ENCODE measurements at places on chromosomes 3 and 15. TPM values are rescaled to one million over a fixed set of nuclear protein-coding genes. Genes with fewer than 3 reads are reported as not detected.

DNA sequence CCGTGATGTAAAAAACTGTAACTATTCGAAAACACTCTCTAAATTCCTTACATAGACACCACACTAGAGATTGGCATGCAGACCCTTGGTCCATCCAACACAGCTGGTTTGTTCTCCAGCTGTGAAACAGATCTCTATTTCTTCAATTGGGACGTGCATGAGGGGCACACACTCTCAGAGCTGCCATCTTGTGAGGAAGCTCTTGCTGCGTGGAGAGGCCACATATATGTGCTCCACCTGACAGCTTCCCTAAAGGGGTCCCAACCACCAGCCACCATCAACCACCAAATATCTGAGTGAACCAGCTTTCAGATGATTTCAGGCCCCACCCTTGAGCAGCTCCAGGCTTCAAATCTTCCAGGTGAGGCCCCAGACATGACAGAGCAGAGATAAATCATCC is 25.6 kb downstream of the SSUH2 start:
- no peak for DNase-seq

DNA sequence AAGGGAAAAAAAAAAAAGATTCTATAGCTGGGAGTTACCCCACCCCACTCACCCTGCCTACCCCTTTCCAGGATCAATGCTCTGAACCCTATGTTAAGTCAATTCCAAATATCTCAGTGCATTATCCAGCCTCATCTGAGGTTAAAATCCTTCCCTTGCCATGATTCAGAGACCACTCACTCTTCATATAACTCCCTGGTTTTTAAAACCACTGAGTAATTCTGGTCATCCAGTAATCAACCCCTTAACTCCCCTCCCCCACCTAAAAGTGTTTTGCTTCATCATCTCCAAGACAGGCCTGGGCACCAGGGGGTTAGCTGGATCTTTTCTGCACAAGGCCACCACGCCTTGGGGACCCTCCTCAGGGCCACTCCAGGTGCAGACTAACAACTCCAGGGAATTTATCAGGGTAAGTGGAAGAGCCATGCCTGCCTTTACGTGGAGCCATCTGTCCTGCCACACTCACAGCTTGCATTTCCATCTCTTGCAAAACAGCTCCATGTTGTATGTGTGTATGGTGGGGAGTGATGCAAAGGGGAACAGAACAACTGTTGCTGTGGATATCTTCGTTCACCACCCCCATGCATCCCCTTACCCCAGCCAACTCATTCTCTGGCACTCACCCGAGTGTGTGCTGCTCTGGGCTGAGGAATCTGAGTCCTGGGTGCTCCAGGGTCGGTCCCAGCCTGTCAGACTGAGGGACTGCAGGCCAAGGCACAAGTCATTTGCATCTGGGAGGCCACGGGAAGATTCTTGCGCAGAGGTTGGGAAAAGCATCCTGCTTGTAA is 30.7 kb upstream of the RPS17 start:
- DNase-seq = peak; percentile 60

The MINDY2 gene
- total RNA-seq = 10.3 TPM

The TGM5 gene
- total RNA-seq = not detected

DNA sequence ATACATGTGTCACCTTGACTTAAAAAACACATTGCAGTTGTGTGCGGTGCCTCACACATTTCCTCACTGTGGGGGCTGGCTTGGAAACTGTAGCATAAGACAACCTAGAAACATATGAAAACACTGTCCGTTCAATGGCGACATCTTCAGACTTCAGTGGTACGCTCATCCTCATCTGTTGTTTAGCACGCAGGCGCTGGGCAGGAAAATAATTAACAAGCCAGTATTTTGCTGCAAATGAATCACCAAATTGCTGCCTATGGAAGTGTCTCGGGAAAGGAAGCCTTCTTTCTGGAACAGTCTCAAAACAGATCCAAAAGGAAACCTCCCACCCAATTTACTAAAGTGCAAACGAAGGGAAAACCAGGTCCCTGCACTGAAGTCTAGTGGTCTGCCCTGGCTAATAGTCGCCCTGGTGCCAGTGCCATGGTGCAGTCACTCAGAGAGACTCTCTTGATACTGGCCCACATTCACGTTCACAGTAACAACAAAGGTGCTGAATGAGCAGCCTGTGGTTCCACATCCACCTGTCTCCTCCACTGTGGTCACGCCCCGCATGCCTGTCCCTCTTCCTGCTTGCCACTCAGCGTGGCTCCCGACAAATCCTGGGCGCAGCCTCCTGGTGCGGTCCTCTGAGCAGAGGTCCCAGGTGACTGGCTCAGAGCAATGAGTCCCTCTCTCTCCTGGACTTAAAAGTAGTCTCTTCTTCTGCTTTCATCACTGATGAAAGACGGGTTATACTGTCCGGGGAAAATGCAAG is 35.6 kb upstream of the MUC13 start:
- no peak for DNase-seq

The PLCD1 gene
- total RNA-seq = 1.7 TPM

- no peak for DNase-seq
Observed at GRCh38 chr3:168539909-168540308, 444.2 kb upstream of the GOLIM4 start.

- DNase-seq = peak; percentile 60
Observed at GRCh38 chr3:14633819-14634424, 17.6 kb upstream of the CCDC174 start.

The NR2F2 gene
- total RNA-seq = 14.1 TPM

DNA sequence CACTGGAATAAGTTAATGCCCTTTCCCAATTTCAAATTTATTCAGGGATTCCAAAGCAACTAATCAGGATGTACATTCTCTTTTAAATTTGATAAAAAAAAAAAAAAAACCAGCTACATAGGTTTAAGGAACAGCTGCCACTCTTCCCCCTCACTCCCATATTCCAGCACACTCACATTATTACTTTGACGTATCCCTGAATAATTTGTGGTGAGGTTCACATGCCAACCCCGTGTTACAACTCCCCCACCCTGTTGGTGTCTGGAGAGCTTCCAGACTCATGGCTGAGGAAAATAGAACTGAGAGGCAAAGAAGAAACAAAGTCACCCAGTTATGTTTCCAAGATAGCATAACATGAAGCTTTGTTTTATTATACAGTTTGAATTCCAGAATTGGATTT is 300.5 kb upstream of the MME start:
- DNase-seq = no peak

DNA sequence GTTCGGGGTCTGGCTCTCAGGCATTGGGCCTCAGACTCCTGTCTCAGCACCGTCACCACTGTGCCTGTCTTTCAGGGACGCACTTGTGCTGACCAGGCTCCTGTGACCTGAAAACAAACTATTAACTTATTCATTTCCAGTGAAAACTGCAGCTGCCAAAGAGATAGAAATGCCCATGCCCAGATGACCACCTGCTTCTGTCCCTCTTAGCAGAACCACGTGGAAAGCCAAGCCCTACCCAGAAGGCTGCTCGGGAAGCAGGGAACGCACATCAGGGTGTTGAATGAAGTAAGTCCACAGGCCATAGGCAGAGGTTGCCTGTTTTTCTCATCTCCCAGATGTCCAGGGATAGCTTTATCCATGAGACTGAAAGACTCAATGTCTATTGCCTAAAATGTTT is 219.3 kb downstream of the EBLN2 start:
- no peak for DNase-seq

- no peak for DNase-seq
Observed at GRCh38 chr3:162367429-162368260, 871.0 kb downstream of the OTOL1 start.

DNA sequence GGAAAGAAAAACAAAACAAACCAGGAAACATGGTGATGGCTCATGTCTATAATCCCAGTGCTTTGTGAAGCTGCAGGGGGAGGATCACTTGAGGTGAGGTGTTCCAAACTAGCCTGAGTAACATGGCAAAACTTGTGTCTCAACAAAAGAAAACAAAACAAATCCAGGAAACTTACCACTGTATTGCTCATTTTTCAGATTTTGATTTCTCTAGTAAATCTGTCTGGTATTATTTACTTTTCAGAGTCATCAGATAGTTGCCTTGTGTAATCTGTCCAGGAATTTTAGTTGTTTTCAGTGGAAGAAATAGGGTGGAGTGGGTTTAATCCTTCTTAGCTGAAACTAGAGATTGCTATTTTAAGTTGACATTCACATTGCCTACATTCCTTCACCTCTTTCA is 91.8 kb upstream of the ALCAM start:
- peak; percentile 40 for DNase-seq

DNA sequence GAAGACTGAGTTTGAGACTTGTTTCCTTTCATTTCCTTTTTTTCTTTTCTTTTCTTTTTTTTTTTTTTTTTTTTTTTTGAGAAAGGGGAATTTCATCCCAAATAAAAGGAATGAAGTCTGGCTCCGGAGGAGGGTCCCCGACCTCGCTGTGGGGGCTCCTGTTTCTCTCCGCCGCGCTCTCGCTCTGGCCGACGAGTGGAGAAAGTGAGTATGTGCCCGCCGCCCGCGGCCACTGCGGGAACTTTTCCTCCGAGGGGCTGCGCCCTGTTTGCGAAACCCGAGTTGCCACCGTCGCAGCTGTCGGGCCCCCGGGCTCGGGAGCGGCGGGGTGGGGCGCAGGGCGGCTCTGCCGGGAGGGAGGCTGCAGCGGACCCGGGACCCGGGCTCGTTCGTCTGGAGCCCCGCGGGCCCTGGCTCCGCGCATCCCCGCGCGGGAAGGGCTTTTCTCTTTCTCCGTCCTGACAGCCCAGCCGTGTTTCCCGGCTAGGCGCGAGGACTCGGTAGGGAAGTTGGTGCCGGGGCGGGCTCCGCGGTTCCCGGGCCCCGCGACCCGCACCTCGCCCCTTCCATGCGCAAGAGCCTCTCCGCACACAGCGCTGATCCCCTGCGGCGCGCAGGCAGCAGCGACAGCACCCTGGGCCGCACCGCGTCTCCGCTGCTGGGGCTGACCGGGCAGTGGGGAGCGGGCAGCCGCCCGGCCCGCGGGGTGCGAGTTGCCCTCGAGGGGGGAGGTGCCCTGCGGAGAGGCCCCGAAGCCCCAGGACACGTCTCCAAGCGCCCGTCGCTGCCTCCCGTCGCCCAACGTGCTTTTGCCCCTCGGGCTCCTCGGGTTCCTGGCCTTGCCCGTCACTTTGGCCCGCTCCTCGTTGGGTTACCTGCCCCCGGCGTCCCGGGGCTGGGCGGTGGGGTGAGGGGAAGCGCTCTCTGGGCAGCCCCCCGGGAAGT is 1.4 kb downstream of the IGF1R start:
- DNase-seq = peak; percentile 36

The SKOR1 gene
- total RNA-seq = not detected

DNA sequence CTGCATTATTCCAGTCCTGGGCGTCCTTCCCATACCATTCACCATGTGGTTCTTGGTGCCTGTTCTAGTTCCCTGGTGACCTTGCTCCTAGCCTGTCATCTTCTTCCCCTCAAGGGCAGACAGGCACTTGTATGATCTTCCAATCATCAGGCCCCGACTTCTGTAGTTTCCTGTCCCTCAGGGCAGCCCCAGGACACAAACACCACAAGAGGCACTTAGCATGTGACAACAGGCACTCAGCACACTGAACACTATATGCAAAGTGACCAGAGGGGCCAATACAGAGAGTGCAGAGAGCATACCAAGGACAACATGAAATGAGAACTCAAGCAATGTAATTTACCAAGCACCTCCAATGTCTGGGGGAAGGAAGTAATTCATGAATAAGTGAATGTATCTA is 17.9 kb downstream of the TMEM40 start:
- no peak for DNase-seq

The CTSH gene
- 8.2 TPM for total RNA-seq

DNA sequence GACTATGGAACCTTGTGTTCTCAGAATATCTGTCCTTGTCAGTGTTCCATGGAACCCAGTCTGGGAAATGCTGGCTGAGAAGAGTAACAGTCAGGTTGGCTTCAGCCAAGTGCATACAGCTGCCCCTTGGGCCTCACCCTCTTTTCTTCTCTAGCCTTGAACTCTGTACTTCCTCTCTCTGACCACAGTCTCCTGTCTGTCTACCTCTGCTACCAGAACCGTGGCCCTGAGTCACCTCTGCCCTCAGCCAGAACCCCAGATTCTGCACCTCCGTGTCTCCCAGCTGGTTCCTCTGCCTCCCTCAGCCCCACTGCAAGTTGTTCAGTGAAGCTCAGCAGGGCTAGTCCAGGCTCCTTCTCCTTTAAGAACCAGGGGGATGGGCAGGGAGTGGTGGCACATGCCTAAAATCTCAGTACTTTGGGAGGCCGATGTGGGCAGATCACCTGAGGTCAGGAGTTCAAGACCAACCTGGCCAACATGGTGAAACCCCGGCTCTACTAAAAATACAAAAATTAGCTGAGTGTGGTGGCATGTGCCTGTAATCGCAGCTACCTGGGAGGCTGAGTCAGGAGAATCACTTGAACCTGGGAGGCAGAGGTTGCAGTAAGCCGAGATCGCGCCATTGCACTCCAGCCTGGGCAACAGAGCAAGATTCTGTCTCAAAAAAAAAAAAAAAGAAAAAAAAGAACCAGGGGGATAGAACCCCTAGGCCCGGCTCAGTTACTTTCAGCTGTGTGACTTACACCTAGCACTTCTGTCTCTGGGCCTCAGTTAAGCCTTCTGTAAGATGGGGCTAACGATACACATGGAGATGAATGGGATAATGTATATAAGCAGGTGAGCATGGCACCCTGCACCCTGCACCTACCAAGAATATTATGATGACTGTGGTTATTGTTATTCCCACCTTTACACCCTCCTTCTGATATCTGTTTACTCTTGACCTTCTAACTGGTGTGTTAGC is 24.3 kb upstream of the TATDN2 start:
- DNase-seq = no peak

GRCh38 chr3:134277066-134277660 is 26.5 kb upstream of the RYK start:
- DNase-seq = no peak

DNA sequence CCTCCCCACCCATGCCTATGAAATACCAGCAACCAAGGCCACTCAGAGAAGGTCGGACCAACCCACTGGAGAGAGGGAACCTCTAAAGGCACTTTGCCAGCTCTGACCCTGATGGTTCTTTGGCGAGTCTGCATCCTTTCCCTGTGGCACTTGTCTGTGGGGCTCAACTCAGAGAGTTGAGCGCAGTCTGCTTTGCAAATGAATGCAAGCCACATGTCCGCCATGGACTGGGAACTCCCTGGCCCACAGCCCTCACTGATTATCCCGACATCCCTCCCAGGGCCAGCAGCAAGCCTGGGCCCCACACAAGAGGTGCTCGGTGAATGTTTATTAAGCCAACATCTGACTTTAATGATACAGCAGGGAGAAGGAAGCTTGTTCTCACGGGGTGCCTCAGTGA is 55.5 kb upstream of the HES1 start:
- no peak for DNase-seq

GRCh38 chr15:94546808-94547207 is 315.4 kb downstream of the MCTP2 start:
- DNase-seq = no peak

Data from Daoy (cell line).